ENCODE measurements at places on chromosomes 7 and 10. TPM values are rescaled to one million over a fixed set of nuclear protein-coding genes. Genes with fewer than 3 reads are reported as not detected.
A peak's percentile ranks its signal among the peaks of the same experiment; 100 is the strongest.

- H3K4me1 ChIP-seq: no peaks in the 10 kb centered on the region
- H3K27me3 ChIP-seq: no peaks in the 10 kb centered on the region
- H3K4me3 ChIP-seq: no peak overlapping the region
Observed at GRCh38 chr7:135910393-135911036, 66.6 kb downstream of the MTPN start.

GRCh38 chr7:93365341-93365740 lies 133.2 kb downstream of the VPS50 start:
- H3K36me3 ChIP-seq: no peaks in the 10 kb centered on the region
- no peaks in the 10 kb centered on the region for H3K4me1 ChIP-seq
- no peak for DNase-seq
- no peak overlapping the region for H3K4me3 ChIP-seq
- no peak overlapping the region for H3K27ac ChIP-seq

DNA sequence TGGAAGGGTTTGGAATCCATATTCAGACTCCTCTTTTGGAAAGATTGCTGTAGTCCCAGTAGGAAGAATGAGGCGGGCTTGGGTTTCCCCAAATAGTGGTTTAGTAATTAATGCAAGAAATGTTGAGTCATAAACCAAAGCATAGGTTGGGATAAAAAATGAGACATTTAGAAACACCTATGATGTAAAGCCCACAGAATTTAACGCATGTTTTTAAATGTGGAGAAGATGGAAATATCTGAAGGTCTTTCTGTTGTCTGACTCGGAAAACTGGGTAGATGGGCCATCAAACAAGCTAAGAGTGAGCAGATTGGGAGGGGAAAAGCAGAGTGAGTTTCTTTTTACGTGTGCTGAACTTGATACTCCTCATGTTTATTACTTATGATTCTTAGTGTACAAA lies 62.2 kb downstream of the LANCL2 start:
- no peaks in the 10 kb centered on the region for H3K4me1 ChIP-seq
- H3K36me3 ChIP-seq: peaks cover 15% of the 10 kb centered on the region
- H3K27me3 ChIP-seq: no peaks in the 10 kb centered on the region
- DNase-seq: no peak
- no peak overlapping the region for H3K27ac ChIP-seq
- no peak overlapping the region for H3K4me3 ChIP-seq

DNA sequence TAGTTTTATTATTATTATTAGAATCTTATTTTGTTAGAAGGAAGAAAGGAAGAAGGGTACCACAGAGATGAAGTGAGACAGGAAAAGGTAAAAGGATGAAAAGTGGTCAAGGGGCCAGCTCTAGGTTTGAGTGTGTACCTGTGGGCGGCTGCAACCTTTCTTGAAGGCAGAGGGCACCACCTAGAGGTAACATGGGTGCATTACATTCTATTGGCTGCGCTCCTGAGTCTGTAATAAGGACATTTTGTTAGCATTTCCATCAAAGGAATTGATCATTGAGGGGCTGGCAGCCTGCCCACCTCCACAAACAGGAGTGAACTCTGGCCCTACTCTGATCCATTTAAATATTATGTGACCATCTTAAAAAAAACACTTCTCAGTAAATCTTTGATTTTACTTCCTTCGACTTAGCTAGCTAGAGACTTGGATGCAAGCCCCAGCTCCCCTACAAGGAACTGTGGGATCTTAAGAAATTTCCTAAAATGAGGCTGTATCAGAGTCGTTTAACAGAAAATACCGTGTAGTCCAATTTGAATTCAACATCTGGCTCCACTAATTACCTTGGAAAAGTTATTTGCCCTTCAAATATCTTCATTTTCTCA lies 610.4 kb downstream of the IPMK start:
- H3K36me3 ChIP-seq: no peaks in the 10 kb centered on the region
- H3K27me3 ChIP-seq: no peaks in the 10 kb centered on the region
- H3K4me1 ChIP-seq: no peaks in the 10 kb centered on the region
- no peak overlapping the region for H3K4me3 ChIP-seq

GRCh38 chr7:79921976-79922375 lies 212.7 kb upstream of the GNAI1 start:
- no peak overlapping the region for H3K27ac ChIP-seq
- H3K27me3 ChIP-seq: no peaks in the 10 kb centered on the region
- H3K4me1 ChIP-seq: no peaks in the 10 kb centered on the region
- H3K4me3 ChIP-seq: no peak overlapping the region
- DNase-seq: no peak
- H3K36me3 ChIP-seq: no peaks in the 10 kb centered on the region

DNA sequence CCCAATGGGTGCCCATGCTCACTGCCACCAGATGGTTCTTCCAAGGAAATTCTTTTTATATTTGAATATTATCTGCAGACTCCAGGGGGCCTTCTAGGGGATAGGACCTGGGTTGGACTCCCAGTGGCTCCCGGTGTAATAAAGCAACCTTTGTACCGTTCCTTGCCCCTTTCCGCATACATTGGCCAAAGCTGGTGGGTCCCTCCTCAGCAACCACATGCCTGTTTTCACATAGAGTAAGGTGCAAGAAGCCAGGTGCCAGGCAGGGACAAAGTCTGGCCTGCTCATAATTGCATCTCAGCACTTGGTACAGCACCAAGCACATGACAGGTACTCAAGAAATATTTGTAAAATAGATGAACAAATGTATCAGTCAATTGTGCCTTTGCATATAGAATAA lies 46.4 kb upstream of the PPP1R3C start:
- H3K4me1 ChIP-seq: no peaks in the 10 kb centered on the region
- H3K27me3 ChIP-seq: no peaks in the 10 kb centered on the region
- DNase-seq: no peak
- no peak overlapping the region for H3K4me3 ChIP-seq
- no peaks in the 10 kb centered on the region for H3K36me3 ChIP-seq

DNA sequence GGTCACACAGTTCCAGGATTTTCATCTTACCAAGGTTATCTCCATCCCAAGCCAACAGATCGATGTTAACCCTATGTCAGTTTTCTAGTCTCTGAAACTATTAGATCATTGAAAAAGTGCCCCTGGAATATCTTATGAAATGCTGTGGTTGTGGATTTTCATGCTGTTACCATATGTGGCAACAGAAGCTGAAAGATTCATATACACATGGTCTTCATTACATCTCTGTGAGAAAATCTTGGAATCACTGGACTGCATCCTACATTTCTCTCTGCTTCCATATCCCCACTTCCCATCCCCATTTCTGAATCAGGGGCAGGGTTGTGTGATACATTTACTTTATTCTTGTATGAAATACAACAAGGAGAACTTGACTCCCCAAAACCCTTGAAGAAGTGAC lies 146.1 kb downstream of the SLC16A9 start:
- H3K27me3 ChIP-seq: no peaks in the 10 kb centered on the region
- H3K4me3 ChIP-seq: no peak overlapping the region
- no peaks in the 10 kb centered on the region for H3K36me3 ChIP-seq
- no peaks in the 10 kb centered on the region for H3K4me1 ChIP-seq

- peak; percentile 63 for DNase-seq
- no peaks in the 10 kb centered on the region for H3K4me1 ChIP-seq
- no peaks in the 10 kb centered on the region for H3K36me3 ChIP-seq
- no peak overlapping the region for H3K27ac ChIP-seq
- H3K4me3 ChIP-seq: no peak overlapping the region
Observed at GRCh38 chr7:56097700-56098099, 4.9 kb upstream of the PHKG1 start.

NKX6-2 gene
- 3.6 TPM for total RNA-seq

- DNase-seq: no peak
- H3K27ac ChIP-seq: no peak overlapping the region
- no peaks in the 10 kb centered on the region for H3K36me3 ChIP-seq
- H3K27me3 ChIP-seq: no peaks in the 10 kb centered on the region
- peaks cover 14% of the 10 kb centered on the region for H3K4me1 ChIP-seq
Observed at GRCh38 chr10:7792541-7792940, 4.6 kb downstream of the ATP5F1C start.

DNA sequence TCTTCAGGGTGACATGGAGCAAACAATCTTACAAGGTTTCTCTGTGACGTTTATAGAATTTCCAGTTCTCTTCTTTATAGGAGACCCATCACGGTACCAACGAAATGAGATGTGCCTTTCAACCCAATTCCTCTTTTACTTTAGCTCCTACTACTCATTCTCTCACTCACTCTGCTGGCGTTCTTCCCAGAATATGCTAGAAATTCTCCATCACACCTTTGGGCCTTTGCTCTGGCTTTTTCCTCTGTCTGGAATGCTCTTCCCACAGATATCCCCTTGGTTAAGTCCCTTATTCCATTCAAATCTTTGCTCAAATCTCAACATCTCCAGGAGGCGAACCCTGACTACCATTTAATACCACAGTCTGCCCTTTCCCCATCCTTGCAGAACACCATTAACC lies 39.0 kb downstream of the SEMA3C start:
- no peak overlapping the region for H3K4me3 ChIP-seq
- no peak for DNase-seq
- H3K27me3 ChIP-seq: no peaks in the 10 kb centered on the region
- H3K36me3 ChIP-seq: no peaks in the 10 kb centered on the region
- H3K27ac ChIP-seq: no peak overlapping the region

GRCh38 chr10:21519941-21520436 lies 5.5 kb downstream of the SKIDA1 start:
- H3K4me3 ChIP-seq: peak overlapping the region; percentile 49
- H3K27ac ChIP-seq: peak overlapping the region; percentile 99
- peaks cover 5% of the 10 kb centered on the region for H3K4me1 ChIP-seq
- H3K36me3 ChIP-seq: no peaks in the 10 kb centered on the region
- H3K27me3 ChIP-seq: no peaks in the 10 kb centered on the region

DNA sequence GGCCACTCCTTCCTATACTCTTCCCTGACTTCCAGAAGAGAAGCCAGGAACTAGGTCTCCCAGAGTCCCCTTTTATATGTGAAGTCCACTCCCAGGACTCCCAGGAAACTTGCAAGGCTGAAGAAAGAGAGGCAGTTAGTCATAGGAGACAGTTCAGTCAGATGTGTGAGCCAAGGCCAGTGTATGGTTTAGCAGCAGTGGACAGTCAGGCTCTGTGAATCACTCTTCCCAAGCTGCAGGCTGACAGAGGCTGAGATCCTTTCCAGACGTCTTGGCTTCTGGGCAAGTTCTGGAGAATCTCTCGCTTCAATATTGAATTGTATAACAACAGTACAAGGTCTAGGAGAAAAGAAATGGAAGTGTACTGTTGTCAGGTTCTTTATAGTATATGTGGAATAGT lies 26.9 kb downstream of the BLVRA start:
- no peaks in the 10 kb centered on the region for H3K4me1 ChIP-seq
- H3K36me3 ChIP-seq: no peaks in the 10 kb centered on the region
- no peak for DNase-seq
- no peak overlapping the region for H3K27ac ChIP-seq
- H3K4me3 ChIP-seq: no peak overlapping the region

DNA sequence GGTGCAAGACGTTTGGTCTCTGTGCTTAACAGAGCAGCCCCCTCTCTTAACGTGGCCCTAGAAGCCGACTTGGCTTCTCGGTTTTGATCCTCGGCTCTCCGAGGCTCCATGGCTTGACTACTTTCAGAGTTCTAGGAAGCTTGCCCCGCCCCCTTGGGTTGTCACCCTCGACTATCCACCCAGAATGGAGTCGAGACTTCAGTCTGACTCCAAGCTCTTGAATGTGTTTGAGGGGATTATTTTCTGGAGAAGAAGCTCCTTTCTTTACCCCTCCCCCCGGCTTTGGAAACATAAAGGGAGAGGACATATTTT lies 448 bp downstream of the SEC24C start:
- no peaks in the 10 kb centered on the region for H3K36me3 ChIP-seq
- peak overlapping the region; percentile 98 for H3K27ac ChIP-seq
- H3K4me3 ChIP-seq: peak overlapping the region; percentile 74
- no peaks in the 10 kb centered on the region for H3K27me3 ChIP-seq
- peak; percentile 32 for DNase-seq

ACSL5 gene
- total RNA-seq: 13.8 TPM

DNA sequence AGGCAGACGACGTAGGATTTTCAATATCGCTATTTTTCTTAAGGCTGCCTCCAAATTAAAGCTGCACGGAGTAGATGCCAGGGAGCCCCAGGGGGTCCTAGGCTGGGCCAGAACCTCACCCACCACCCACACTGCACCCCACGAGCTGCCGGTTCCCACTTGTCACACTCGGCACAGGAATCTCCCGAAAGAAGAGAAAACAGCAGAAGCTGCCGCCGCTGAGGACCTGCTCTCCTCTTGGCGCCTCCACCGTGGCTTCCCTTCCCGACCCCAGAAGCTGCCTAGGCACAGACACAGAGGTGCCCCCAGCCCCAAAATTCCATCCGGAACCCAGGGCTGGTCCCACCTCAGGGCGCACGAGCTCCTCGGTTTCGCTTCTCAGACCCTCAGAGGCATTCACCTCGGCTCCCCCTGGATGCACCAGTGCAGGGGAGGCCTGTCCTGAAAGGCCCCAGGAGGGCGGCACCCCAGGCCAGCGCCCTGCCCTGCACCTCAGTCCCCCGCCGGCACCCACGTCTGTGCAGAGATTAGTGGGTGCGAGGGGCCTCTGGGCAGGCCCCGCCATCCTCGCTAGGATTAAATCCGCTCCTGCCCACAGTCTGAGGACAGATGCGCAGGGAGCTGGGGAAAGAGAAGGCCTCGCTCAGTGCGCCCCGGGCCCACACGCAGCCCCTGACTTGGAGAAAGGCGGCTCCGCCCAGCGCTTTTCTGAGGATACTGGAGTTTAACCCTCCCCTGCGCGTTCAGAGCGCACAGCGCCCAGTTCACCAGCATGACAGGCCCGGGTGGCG lies 99.2 kb downstream of the PTPRN2 start:
- H3K36me3 ChIP-seq: no peaks in the 10 kb centered on the region
- no peak overlapping the region for H3K27ac ChIP-seq
- H3K4me1 ChIP-seq: no peaks in the 10 kb centered on the region
- DNase-seq: no peak

GRCh38 chr10:103847909-103848468 lies 7.4 kb downstream of the SH3PXD2A start:
- H3K27me3 ChIP-seq: no peaks in the 10 kb centered on the region
- DNase-seq: no peak
- peaks cover 63% of the 10 kb centered on the region for H3K4me1 ChIP-seq

PLXNA4 gene
- 12.7 TPM for total RNA-seq

MMD2 gene
- total RNA-seq: 0.63 TPM

GRCh38 chr7:26426096-26426495 lies 134.4 kb downstream of the SNX10 start:
- no peaks in the 10 kb centered on the region for H3K36me3 ChIP-seq
- DNase-seq: no peak
- no peak overlapping the region for H3K27ac ChIP-seq
- no peak overlapping the region for H3K4me3 ChIP-seq
- no peaks in the 10 kb centered on the region for H3K27me3 ChIP-seq
- H3K4me1 ChIP-seq: no peaks in the 10 kb centered on the region

DNA sequence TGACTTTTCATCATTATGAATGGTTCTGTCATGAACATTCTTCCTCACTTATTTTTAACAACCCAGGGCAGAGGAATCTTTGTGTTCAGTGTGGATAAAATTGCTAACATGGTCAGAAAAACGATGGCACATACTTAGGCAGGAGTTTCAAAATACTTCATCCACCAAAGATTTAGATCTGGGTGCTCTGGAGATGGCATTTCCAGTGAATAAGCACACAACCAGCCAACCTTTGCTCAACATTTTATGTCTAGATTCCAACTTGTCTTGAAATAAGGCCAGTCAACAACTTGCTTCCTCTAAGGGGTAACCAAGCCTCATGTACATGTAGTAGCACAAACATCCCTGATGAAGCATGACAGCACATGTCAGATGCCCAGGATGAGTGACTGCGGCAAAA lies 33.4 kb upstream of the ADRB1 start:
- no peaks in the 10 kb centered on the region for H3K27me3 ChIP-seq
- H3K4me1 ChIP-seq: no peaks in the 10 kb centered on the region
- H3K27ac ChIP-seq: no peak overlapping the region
- DNase-seq: no peak
- no peak overlapping the region for H3K4me3 ChIP-seq

All from tibial nerve (tissue), 4 donors.